ENCODE measurements at places on chromosomes 3 and 15.

DNA sequence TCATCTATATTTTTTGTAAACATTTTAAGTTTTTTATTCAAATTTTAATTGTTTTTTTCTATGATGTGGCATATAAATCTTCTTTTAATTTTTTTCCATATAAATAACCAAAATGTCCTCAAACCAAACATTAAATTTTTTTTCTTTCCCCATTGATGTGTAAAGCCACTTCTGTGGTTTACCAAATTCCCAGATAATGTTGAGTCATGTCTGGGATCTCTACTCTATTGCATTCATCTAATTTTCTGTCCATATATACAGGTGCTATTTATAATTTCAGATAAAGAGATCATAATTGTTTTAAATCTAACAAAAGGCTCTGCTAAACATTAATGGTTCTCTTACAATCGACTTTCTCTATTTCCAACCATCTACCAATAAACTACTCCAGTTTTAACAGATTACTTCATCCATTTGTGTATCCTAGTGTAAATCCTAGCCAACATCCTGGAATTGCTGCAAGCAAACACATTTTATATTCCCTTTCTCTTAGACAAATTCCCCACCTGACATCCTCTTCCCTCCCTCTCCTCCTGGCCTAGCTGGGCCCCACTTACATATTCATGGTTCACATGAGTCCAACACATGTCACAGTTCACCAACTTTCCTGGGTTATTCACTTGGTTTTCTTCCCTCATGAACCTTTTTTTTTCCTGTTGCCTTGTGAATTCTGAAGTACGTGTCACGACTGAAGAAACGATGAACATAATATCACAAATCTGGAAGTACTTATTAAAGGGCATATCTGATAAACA lies 368.0 kb upstream of the AGTR1 start:
- no peaks in the 10 kb centered on the region for H3K36me3 ChIP-seq
- H3K27me3 ChIP-seq = no peaks in the 10 kb centered on the region
- H3K4me3 ChIP-seq = no peak overlapping the region
- no peak overlapping the region for H3K27ac ChIP-seq

GRCh38 chr3:84194029-84194428 lies 764.8 kb upstream of the CADM2 start:
- no peaks in the 10 kb centered on the region for H3K4me1 ChIP-seq
- no peak overlapping the region for H3K27ac ChIP-seq
- DNase-seq = no peak
- no peak overlapping the region for H3K4me3 ChIP-seq
- H3K36me3 ChIP-seq = no peaks in the 10 kb centered on the region

DNA sequence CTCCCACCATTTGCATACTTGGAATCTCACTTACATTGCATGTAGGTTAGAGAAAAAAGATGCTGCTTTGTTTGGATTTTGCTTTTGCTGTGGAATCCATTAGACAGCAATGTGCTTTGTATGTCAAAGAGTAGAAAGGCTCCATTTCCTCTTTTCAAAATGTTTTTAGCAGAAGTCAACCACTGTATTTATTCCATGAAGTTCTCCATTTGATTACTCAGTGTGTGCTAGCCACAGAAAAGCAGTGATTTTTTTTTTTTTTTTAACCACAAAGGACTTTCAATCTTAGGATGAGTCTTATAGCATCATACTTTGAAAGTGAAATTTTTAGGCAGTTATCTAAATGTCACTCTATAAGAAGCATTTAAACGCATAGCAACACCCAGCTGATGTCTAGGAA lies 285.0 kb upstream of the ADAMTS9 start:
- DNase-seq = no peak
- no peak overlapping the region for H3K4me3 ChIP-seq
- H3K4me1 ChIP-seq = no peaks in the 10 kb centered on the region
- H3K36me3 ChIP-seq = no peaks in the 10 kb centered on the region
- no peaks in the 10 kb centered on the region for H3K27me3 ChIP-seq

DNA sequence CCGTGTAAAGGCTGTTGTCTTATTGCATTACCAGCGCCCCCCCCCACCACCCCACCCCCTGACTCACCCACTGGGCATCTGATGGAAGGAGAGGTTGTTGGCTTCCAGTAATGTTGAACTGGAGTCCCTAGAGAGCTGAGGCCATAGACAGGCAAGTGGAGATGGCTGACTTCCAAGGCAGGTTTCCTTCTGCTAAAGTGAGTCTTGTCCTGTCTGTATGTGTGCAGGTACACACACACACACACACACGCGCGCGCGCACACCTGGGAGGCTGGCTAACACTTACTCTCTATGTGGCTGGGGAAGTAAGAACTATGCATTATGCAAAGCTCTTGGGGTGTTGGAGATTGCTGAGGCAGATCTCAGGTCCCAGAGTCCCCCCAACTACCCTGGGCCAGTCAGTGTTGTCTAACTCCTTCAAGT lies 1.6 kb upstream of the KY start:
- no peaks in the 10 kb centered on the region for H3K36me3 ChIP-seq
- H3K4me3 ChIP-seq = no peak overlapping the region
- peaks cover 2% of the 10 kb centered on the region for H3K4me1 ChIP-seq
- no peak overlapping the region for H3K27ac ChIP-seq

DNA sequence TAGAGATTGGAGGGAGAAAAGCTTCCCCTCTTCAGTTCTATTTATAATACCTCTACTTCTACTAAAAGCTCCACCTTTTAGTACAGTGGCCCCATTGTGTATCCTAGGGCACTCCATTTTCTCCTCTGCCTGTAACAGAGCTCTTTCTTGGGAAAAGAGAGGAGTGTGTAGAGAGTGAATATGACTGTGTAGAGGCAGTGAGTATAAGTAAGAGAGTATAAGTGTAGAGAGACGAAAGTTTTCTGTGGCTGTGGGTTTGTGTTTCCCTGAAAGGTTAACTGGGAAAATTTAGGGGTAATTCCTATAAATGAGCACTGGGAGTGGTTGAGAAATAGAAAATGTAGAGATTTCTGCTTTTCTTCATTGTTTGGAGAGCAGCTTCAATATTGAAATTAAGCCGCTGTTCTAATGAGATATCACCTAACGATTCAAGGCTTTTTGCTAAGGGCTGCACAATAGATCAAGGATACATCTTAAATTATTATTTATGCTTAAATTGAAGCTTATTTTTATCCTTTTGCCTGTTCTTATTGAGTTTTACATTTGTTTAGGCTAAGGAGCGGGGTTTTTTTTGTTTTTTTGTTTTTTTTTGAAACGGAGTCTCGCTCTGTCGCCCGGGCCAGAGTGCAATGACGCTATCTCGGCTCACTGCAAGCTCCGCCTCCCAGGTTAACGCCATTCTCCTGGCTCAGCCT lies 6.9 kb downstream of the IQGAP1 start:
- H3K27ac ChIP-seq = no peak overlapping the region
- H3K4me1 ChIP-seq = peaks cover 60% of the 10 kb centered on the region
- H3K27me3 ChIP-seq = no peaks in the 10 kb centered on the region

DNA sequence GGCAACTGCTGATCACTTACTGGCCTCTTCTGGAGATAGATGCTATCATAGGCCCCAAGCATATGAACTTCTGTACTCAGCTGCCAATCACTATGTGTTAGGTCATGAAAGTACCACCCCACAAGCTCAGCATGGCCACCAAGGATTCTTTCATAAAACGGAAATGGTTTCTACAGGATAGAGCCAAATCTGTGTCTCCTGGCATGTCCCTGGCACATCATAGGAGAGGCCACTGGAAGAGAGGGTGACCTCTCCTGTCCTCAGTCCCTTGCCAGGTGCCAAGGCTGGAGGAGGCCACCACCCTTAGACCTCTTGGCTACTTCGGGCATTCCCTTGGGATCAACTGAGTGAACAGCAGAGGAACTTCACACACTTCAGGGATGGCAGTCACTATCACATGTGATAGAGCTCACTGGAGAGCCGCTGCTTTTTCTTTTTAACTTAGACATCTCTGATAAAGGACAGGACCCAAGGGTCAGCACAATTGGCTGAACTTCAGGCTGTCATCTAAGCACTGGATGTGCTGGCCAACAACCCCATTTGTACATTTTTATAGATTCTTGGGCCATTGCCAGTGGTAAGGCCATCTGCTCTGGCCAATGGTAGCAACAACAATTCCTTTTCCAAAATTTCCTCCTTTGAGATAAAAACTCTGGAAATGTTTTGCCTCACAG lies 425.2 kb downstream of the SQOR start:
- no peak for DNase-seq
- no peaks in the 10 kb centered on the region for H3K4me1 ChIP-seq
- no peak overlapping the region for H3K4me3 ChIP-seq
- no peaks in the 10 kb centered on the region for H3K36me3 ChIP-seq

DNA sequence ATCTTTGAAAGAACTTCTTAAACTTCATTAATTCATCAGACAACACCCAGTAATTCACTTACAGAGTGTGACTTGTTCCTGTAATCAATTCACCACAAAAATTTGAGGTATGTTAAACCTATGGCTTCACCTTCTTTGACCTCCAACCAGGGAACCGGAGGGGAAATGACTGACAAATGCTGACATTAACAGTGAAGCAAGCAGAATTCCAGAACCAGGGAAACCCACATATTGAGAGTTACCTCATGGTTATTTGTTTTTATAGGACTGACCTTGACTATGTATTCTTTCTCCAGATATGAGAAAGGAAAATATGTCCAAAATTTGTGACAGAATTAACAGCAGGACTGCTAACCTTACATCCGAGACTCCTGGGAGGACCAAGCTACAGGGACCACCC lies 2.7 kb downstream of the P3H2 start:
- peaks cover 45% of the 10 kb centered on the region for H3K27me3 ChIP-seq
- peaks cover 3% of the 10 kb centered on the region for H3K4me1 ChIP-seq
- no peak for DNase-seq
- no peak overlapping the region for H3K4me3 ChIP-seq
- H3K36me3 ChIP-seq = no peaks in the 10 kb centered on the region
- H3K27ac ChIP-seq = no peak overlapping the region

- no peak overlapping the region for H3K4me3 ChIP-seq
- no peak for DNase-seq
Observed at GRCh38 chr3:152621006-152621868, 213.7 kb upstream of the P2RY1 start.

DNA sequence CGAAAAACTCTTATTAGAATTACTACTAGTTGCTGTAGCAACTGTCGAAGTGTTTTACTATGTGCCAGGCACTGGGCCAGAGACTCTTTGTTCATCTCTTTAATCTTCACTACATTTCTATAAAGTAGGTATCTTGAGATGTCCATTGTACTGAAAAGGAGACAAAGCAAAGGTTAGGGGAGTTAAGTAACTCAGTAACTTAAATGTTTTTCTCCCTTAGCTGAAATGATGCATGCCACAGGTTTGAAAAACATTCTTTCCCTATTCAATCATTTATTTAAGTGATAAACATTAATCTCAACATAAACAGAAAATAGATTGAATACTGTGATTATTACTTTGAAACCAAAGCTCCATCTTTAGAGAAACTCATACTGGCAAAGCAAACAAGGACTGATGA lies 776.2 kb downstream of the FHIT start:
- H3K27ac ChIP-seq = no peak overlapping the region
- no peak overlapping the region for H3K4me3 ChIP-seq
- DNase-seq = no peak
- no peaks in the 10 kb centered on the region for H3K36me3 ChIP-seq
- no peaks in the 10 kb centered on the region for H3K27me3 ChIP-seq

- peaks cover 38% of the 10 kb centered on the region for H3K4me1 ChIP-seq
- H3K36me3 ChIP-seq = no peaks in the 10 kb centered on the region
- no peak overlapping the region for H3K4me3 ChIP-seq
- H3K27me3 ChIP-seq = peaks cover 19% of the 10 kb centered on the region
- DNase-seq = peak; percentile 65
Observed at GRCh38 chr15:63374686-63375520, 6.7 kb downstream of the CA12 start.

DNA sequence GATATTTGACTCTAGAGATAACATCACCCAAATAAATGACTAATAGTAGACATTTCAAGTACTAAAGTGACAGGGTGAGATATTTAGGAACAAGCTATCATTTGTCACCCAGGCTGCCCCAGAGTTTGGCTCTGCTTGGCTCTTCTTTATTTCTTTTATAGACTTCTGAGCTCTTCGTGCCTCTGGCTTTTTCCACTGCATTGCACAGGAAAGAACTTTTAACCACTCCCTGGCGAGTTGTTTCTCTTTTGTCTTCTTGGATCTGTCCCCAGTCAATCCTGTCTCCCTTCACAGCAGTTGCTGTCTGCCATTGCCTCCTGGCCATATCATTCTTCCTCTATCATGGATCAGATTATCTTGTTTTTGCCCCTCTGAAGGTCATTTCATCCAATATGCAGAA lies 339.2 kb upstream of the DCBLD2 start:
- no peaks in the 10 kb centered on the region for H3K27me3 ChIP-seq
- DNase-seq = no peak
- no peaks in the 10 kb centered on the region for H3K4me1 ChIP-seq
- H3K4me3 ChIP-seq = no peak overlapping the region

DNA sequence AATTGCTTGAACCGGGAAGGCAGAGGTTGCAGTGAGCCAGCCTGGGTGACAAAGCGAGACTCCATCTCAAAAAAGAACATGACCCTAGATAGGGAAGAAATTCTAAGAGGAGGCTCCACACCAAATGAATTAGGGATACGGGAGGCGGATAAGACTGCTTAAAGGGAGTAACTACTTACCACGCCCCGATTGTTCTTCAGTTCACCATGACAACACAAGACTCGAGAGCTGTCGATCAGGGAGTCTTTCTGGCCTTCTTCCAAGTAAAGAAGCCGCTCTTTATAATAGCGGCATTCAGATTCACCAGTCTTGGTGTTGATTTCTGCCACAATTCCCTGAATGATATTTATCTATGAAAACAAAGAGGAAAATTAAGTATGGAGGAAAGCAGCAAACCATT lies 53.9 kb upstream of the TASOR start:
- H3K4me3 ChIP-seq = no peak overlapping the region
- DNase-seq = no peak
- peaks cover 57% of the 10 kb centered on the region for H3K4me1 ChIP-seq
- H3K27me3 ChIP-seq = no peaks in the 10 kb centered on the region
- H3K27ac ChIP-seq = no peak overlapping the region

DNA sequence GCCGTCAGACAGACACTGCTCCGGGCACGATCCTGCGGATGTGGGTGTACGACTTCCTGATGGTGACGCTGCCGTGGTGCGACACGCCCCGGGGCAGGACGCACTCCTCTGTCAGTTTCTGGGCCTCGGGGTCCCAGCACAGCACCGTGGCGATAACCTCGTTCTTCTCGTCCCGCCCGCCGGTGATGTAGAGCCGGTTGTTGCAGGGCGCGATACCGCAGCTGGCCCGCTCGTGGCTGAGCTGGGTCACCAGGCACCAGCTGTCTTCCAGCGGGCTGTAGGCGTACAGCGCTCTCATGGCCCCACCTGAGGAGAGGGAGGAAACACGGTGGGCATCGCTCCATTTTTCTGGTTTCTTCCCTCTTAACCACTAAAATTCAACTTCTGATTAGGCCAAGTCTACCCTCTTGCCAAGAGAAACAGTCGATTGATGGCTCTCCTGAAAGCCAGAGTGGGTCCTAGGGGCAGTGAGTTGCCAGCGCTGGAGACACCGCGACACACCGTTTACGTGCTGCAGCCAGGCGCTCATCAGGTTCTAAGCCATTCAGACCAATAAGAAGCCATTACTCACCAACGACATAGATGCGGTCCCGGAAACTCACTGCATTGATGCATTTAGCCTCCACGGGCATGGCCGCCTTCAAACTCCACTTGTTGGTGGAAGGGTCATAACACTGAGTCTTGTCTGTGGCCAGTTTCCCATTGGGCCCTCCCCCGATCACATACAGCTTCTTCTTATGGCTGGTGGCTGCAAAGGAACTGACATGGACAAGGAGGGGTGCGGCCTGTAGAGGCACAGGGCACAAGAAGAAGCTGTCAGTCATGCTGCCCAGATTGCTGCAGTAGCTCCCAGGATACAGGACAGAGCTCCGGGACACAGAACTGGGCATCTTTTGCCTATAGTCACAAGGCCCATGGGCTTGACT lies 63.3 kb downstream of the KLHL6 start:
- H3K4me3 ChIP-seq = no peak overlapping the region
- H3K4me1 ChIP-seq = peaks cover 7% of the 10 kb centered on the region
- H3K27ac ChIP-seq = no peak overlapping the region
- no peaks in the 10 kb centered on the region for H3K27me3 ChIP-seq
- H3K36me3 ChIP-seq = peaks cover 48% of the 10 kb centered on the region

Data from activated CD8-positive, alpha-beta T cell treated with anti-CD3 and anti-CD28 coated beads for 36 hours (primary cell).